Cardiac ventricle fibroblast (primary cell): ENCODE measurements at places on chromosomes 3 and 15. TPM values are rescaled to one million over a fixed set of nuclear protein-coding genes. Genes with fewer than 3 reads are reported as not detected.

MAP4 gene
- 94.1 and 95.4 TPM in 2 replicates for total RNA-seq

PARP6 gene
- 9.7 and 12.8 TPM in 2 replicates for total RNA-seq

NIPA2 gene
- 37.3 and 47.9 TPM in 2 replicates for total RNA-seq

SPRED1 gene
- 29.3 and 29.6 TPM in 2 replicates for total RNA-seq

GOLGA8O gene
- total RNA-seq: 1.6 TPM in 1 of 2 replicates, not detected in the other

PGBD4 gene
- 1.1 and 1.3 TPM in 2 replicates for total RNA-seq

A4GNT gene
- not detected in 2 replicates for total RNA-seq

MYO5A gene
- total RNA-seq: 13.8 and 15.8 TPM in 2 replicates

PAQR9 gene
- total RNA-seq: not detected in 2 replicates

TGM4 gene
- not detected in 2 replicates for total RNA-seq

CXCR6 gene
- total RNA-seq: not detected in 2 replicates

IDH2 gene
- 24.0 and 27.2 TPM in 2 replicates for total RNA-seq

CAPN3 gene
- total RNA-seq: 0.98 and 2.4 TPM in 2 replicates

KLHL18 gene
- total RNA-seq: 7.3 and 13.3 TPM in 2 replicates

ZNF662 gene
- 1.1 and 1.4 TPM in 2 replicates for total RNA-seq

RPP14 gene
- 5.5 and 5.7 TPM in 2 replicates for total RNA-seq

DENND4A gene
- 14.0 and 16.3 TPM in 2 replicates for total RNA-seq

GOLGA6A gene
- not detected in 2 replicates for total RNA-seq

ZPLD1 gene
- total RNA-seq: not detected in 2 replicates

REC114 gene
- not detected in 2 replicates for total RNA-seq

ANKRD34C gene
- total RNA-seq: not detected in 2 replicates

MASP1 gene
- total RNA-seq: 0.15 and 1.4 TPM in 2 replicates

SEMA3F gene
- 9.0 and 10.4 TPM in 2 replicates for total RNA-seq

SCAANT1 gene
- not detected in 2 replicates for total RNA-seq

TM6SF1 gene
- 1.7 TPM in 1 of 2 replicates, not detected in the other for total RNA-seq

PCBP4 gene
- 35.4 and 50.2 TPM in 2 replicates for total RNA-seq

MRPL46 gene
- 8.0 and 18.1 TPM in 2 replicates for total RNA-seq

CHRFAM7A gene
- total RNA-seq: 0.54 and 1.4 TPM in 2 replicates

NEK10 gene
- 4.4 and 8.5 TPM in 2 replicates for total RNA-seq

PIERCE2 gene
- 3.4 and 8.4 TPM in 2 replicates for total RNA-seq

IGDCC3 gene
- total RNA-seq: not detected in 2 replicates
